D341Med (cell line): ENCODE measurements at places on chromosomes 13 and 19.

DNA sequence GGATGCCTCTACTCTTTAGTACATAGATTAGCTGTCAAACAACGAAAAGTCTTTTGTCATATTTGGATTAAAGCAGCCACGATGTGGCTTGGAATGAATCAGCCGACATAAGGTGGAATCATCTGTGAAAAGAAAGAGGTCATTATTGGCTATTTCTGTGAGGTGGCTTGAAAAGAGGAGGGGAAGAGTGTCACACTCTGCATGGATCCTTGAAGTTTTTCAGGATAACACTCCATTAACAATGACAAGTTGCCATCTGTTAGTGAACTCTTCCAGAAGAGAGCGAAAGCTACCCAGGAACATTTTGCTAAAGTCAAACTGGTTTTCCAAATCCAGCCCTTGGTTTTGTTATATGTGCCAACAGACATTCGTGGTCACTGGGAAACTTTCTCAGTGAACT, 1604.8 kb downstream of the OLFM4 start:
- no peak for DNase-seq

- no peak for DNase-seq
Observed at GRCh38 chr19:45473682-45474605, 6.1 kb downstream of the FOSB start.

GRCh38 chr13:50290186-50290585, 274.9 kb downstream of the KCNRG start:
- no peak for DNase-seq

DNA sequence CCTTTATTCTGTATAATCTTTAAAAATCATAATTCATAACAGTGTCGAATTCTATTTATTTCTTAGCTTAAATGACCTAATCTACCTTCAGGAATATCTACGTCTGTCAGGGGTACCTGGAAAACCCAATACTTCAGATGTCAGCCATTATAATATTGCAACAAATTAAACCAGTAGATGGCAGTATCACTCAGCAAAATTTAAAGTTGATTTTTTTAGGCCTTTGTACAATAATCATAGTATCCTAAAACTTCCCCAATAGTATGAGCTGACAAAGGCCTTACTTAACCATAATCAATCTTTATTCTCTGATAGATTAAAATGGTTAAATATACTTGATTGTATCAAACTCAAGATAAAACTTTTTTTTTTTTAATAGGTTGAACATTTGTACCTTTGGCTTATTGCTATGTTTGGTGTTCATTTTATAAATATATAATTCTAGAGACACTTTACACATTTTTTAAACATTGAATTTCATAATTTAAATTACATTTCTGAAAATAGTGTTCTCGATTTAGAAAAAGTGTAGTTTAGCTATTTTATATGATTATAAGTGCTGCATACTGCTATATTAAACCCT, 830.2 kb upstream of the SPRY2 start:
- peak; percentile 19 for DNase-seq

- no peak for DNase-seq
Observed at GRCh38 chr19:49196527-49197240, 39.1 kb downstream of the TRPM4 start.

GRCh38 chr13:29702912-29703351, 107.4 kb upstream of the SLC7A1 start:
- DNase-seq, result no peak

GRCh38 chr19:17183271-17183761, 31.8 kb upstream of the USE1 start:
- DNase-seq, result no peak

- no peak for DNase-seq
Observed at GRCh38 chr19:40149501-40149900, 41.7 kb upstream of the MAP3K10 start.

GRCh38 chr19:20471431-20471830, 94.2 kb downstream of the ZNF737 start:
- no peak for DNase-seq

DNA sequence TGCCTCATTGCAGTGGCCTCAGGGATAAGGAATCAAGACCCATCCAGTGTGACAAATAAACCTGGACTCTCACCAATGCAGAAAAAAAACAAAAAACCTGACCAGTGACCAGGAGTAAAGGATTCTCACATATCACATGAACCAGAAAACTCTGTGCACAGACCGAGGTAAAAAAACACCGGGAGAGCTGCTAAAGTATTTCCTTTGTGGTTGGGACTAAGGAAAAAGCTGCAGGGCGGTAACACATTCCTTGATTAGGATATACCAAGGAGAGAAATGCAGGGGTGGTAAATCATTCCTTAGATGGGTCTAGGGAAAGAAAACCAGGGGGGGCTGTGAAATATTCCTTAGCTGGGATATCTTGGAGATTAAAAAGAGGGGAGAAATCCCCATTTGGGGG, 64.8 kb upstream of the ZNF85 start:
- DNase-seq, result no peak
